ENCODE measurements at places on chromosomes 1 and 21. TPM values are rescaled to one million over a fixed set of nuclear protein-coding genes. Genes with fewer than 3 reads are reported as not detected.
A peak's percentile ranks its signal among the peaks of the same experiment; 100 is the strongest.

DNA sequence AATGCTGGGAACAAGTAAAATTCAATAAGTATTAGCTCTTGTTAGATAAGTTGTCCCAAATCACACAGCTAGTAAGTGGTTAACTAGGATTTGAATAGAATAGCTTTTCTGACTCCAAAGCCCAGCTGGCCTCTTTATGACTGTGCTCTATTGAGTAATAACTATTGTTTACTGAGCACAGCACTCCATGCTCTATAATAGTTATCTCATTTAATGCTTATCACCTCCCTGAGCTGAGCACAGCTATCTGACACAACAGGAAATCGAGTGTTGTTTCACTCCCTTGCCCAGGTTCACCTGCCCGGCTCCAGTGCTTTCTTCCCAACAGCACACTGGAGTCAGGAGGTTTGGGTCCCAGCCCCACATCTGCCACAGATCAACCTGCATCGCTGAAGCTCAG is 38.8 kb upstream of the STMN1 start:
- no peaks in the 10 kb centered on the region for H3K4me1 ChIP-seq
- H3K4me3 ChIP-seq, result no peak overlapping the region
- H3K27me3 ChIP-seq, result no peaks in the 10 kb centered on the region
- no peaks in the 10 kb centered on the region for H3K36me3 ChIP-seq
- no peak overlapping the region for H3K27ac ChIP-seq
- DNase-seq, result no peak

GRCh38 chr1:115092175-115092574 is 2.9 kb upstream of the TSPAN2 start:
- no peaks in the 10 kb centered on the region for H3K36me3 ChIP-seq
- H3K4me1 ChIP-seq, result peaks cover 29% of the 10 kb centered on the region
- peaks cover 6% of the 10 kb centered on the region for H3K27me3 ChIP-seq
- no peak for DNase-seq
- no peak overlapping the region for H3K4me3 ChIP-seq

YY1AP1 gene
- total RNA-seq, result 164 TPM

DNA sequence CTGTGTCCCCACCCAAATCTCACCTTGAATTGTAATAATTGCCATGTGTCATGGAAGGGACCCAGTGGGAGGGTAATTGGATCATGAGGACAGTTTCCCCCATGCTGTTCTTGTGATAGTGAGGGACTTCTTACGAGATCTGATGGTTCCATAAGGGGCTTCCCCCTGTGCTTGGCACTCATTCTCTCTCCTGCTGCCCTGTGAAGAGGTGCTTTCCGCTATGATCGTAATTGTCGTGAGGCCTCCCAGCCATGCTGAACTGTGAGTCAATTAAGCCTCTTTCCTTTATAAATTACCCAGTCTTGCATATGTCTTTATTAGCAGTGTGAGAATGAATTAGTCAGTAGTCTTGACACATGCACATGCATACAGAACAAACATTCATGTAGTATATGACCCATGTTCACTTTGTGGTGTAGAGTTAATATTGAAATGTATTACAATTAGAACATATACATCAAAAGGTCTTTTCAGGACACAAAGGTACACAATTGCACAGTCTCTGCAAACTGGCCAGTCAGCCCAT is 16.9 kb upstream of the IFI16 start:
- no peak overlapping the region for H3K4me3 ChIP-seq
- no peaks in the 10 kb centered on the region for H3K4me1 ChIP-seq
- H3K27me3 ChIP-seq, result no peaks in the 10 kb centered on the region
- H3K36me3 ChIP-seq, result no peaks in the 10 kb centered on the region
- H3K27ac ChIP-seq, result no peak overlapping the region
- DNase-seq, result no peak

AIRE gene
- not detected for total RNA-seq

TSPAN2 gene
- total RNA-seq, result 70.2 TPM

DNA sequence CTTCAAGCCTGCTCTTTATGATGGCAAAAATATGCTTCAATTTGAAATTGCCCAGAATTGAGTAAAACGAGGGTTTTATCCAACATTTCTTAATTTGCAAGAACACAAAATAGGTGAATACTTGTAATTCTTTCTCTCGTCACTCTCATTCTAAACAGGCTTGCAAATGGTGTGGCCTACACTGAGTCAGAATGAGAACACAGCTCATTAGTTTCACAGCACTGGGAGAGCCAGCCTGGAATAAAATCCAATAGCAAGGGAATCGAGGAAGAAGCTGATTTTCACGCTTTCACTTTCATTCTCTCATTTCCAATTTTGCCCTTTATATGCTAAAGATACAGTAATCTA is 537.5 kb downstream of the LTN1 start:
- no peaks in the 10 kb centered on the region for H3K27me3 ChIP-seq
- H3K4me1 ChIP-seq, result no peaks in the 10 kb centered on the region
- H3K36me3 ChIP-seq, result no peaks in the 10 kb centered on the region
- no peak overlapping the region for H3K4me3 ChIP-seq
- no peak for DNase-seq

TTC4 gene
- total RNA-seq, result 15.0 TPM

GRCh38 chr1:244970236-244970743 is 105.9 kb upstream of the HNRNPU start:
- no peaks in the 10 kb centered on the region for H3K36me3 ChIP-seq
- peaks cover 20% of the 10 kb centered on the region for H3K4me1 ChIP-seq
- peak overlapping the region; percentile 82 for H3K4me3 ChIP-seq
- H3K27me3 ChIP-seq, result no peaks in the 10 kb centered on the region
- peak overlapping the region; percentile 100 for H3K27ac ChIP-seq
- peak; percentile 95 for DNase-seq

- no peaks in the 10 kb centered on the region for H3K27me3 ChIP-seq
- no peak for DNase-seq
- no peak overlapping the region for H3K27ac ChIP-seq
Observed at GRCh38 chr1:202009326-202010179, 834 bp upstream of the ELF3 start.

LCA5L gene
- total RNA-seq, result 0.83 TPM

TMOD4 gene
- total RNA-seq, result 1.5 TPM

ANKRD35 gene
- total RNA-seq, result 11.1 TPM

NT5C1A gene
- not detected for total RNA-seq

SYT11 gene
- total RNA-seq, result 25.2 TPM

TMPRSS15 gene
- total RNA-seq, result not detected
